ENCODE measurements at places on chromosomes 3 and 15.

DNA sequence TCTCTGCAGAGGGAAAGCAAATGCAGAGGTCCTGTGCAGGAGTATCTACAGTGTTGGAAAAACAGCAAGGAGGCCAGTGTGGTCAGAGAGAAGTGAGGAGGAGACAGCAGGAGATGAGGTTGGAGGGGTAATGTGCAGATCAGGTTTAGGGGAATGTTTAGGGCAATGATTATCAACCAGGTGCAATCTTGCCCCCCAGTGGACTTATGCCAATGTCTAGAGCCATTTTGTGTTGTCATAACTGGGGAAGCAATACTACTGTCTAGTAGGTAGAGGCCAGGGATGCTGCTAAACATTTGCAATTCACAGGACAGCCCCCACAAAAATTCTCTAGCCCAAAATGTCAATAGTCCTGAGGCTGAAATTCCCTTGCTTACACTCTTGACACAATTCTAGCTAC, 13.1 kb downstream of the CCDC191 start:
- DNase-seq, result no peak

- no peak for DNase-seq
Measured at GRCh38 chr3:119311081-119311925, 17.1 kb downstream of the ARHGAP31 start.

- no peak for DNase-seq
Measured at GRCh38 chr3:79604681-79605080, 163.1 kb downstream of the ROBO1 start.

DNA sequence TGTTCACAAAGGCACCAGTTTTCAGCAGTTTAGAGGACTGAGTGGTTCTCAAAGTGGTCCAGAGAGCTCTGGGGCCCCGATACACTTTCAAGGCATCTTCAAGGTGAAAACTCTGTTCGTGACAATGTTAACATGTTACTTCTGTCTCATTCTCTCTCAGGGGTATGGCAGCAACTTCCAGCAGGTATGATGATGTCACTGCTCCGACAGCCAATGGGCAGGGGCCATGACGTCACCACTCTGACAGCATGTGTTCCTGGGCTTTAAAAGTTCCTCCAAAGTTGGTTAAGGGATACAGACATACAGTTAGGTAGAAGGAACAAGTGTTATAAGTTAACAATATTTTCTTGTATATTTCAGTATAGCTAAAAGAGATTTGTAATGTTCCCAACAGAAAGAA, 87.9 kb downstream of the KLF15 start:
- no peak for DNase-seq

GRCh38 chr3:196990601-196991007, 22.0 kb upstream of the PIGZ start:
- DNase-seq, result no peak

GRCh38 chr3:52144796-52145735, 9.2 kb downstream of the POC1A start:
- no peak for DNase-seq

DNA sequence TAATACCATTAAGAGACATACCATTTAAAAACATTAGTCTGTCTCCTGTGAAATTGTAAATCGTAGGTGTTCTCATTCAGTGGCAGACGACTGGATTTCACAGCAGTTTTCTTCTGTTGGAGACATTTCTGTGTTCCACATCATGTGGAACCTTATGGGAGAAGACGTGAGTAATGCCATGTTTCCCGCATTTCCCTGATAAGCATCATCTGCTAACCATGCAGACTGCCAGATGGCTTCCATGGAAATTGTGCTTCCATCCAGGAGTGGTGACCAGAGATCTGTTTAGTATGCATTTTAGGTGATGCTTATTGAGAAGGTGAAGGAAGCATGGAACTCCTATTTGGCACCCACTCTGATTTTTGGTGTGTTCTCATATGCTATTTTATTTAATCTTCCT, 28.4 kb upstream of the ST3GAL6 start:
- no peak for DNase-seq

DNA sequence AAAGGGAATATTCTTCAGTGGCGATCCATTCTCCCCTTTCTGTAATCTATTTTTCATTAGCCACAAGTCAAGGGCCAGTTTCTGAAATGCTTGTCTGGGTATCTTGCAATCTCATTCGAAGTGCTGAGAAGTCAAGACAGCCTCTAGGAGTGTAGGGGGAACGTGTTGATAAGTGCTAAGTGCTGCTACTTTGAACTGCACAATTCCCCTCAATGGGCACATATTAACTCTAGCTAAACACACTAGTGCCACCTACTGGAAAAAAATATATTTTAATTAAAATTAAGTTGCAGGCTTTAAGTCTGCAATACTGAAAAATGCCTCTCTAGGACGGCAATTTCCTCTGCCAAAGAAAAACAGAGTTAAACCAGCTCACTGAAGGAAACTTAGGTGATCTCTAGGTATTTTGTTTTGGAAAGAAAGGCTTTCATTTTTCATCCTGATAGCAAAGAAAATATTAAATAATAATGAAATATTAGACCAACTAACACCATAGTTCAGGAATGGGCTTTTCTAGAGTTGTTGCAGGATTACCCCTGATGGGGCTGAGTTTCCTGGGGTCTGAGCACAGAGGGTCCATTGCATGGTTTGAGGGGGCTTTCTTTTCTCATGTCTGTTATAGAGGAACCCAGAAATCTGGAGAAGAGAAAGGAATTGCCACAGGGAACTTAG, 181.9 kb upstream of the KBTBD8 start:
- DNase-seq, result no peak

GRCh38 chr3:30476368-30477084, 129.9 kb upstream of the TGFBR2 start:
- no peak for DNase-seq

- DNase-seq, result no peak
Measured at GRCh38 chr3:16452261-16452660, 61.2 kb downstream of the RFTN1 start.
